ENCODE measurements at places on chromosomes 5 and 9.

GRCh38 chr5:33524476-33524875 is 83.7 kb downstream of the TARS1 start:
- DNase-seq, result no peak

DNA sequence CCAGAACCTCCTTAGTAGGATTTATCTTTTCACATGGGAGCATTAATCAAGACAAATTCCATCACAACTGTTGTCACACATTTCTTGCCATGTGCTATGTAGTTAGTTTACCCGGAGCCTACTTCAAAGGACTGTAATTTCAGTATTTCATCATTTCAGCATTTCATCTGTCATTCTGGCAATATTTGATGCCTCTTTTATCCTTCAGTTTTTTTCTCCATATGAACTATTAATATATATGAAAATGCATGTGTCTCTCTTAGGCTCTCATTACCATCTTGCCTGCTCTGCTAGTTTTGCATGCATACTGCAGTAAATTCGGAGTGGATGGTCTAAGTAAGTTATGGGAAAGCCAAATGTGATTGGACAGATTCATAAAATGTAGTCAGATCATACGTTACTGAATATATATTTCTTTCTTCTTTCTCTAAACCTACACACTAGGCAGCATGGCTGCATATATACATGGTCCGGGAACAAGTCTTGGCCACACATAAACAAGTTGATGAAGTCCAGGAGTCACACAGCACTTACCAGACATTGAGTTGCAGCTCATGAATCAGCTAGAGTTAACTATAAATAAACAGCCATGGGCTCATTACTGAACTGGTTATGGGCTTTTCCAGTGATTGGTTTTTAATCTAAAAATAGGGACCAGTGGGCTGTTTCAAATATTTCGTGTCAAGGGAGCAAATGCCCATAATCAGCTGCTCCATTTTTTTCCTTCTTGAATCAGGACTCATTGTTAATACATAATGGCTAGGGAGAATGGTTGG is 46.6 kb downstream of the SPATA31D1 start:
- no peak for DNase-seq

GRCh38 chr9:16551692-16552091 is 318.8 kb downstream of the BNC2 start:
- DNase-seq, result no peak

- DNase-seq, result no peak
These were observed 23.3 kb downstream of the SAR1B start for GRCh38 chr5:134609232-134609851.

GRCh38 chr9:70902171-70902570 is 219.2 kb downstream of the TRPM3 start:
- DNase-seq, result no peak

DNA sequence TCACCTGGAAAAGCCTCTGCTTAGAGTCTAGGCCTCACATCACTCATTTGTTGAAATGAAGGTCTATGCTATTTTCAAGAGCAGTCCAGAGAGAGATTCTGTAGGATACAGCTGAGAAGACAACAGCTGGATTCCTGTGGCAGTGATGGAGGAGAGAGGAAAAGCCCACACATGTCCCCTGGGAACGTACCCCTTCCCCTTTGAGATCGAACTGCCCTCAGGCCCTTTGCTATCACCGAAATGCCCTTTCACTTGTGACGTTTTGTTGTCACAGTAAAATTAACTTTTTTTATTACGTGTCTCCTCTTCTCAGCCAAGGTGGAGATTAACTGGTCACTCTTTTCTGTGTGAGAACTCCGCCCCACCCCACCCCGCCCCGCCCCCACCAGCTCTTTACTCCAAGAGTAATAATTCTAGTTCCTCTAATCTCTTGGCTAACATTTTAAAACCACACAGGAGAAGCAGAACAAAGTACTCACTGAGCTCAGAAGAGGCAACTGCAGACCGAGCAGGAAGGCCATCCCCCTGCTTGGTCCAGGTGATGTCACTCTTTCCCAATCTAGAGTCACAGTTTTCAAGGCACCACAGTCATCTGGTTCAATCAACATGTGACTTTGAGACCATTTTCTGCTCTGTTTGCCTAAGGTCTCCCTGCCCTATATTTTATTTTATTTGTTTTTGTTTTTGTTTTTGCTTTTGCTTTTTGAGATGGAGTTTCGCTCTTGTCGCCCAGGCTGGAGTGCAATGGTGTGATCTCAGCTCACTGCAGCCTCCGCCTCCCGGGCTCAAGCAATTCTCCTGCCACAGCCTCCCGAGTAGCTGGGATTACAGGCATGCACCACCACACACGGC is 105.6 kb downstream of the SUSD1 start:
- DNase-seq, result no peak

DNA sequence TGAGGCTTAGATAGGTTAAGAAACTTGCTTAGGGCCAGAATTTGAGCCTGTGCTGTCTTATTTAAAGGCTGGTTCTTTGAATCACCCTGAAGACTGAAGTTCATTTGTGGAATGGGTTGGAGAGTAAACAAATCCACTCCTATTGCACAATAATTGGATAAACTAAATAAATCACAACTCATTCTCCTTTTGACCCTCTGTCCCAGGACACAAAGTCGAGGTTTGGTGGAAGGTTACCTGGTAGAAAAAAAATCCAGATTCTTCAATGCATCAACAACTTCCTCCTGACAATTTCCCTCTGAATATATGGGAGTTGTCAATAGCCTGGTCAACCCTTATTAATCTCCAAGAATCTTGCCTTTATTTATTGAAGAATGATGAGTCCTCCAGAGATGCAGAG is 28.9 kb downstream of the TBC1D2 start:
- DNase-seq, result no peak

- DNase-seq, result no peak
These were observed 673.2 kb downstream of the CDH18 start for GRCh38 chr5:19314840-19315239.

DNA sequence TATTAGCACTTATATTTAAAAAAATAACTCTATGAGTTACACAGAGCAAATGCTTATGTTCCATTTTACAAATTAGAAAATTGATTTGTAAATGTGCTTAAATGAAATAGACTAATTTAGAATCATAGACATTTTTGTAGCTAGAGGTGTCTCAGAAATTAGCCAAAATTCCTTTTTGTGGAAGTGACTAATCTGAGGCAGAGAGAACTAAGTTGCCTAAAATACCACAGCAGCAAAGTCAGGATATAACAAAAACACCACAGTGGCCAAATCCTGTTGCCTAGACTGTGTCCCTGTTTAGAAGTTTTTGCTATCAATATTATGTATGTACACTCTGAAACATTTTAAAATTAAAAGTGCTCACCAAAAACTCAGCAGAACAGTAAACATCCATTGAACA is 18.7 kb downstream of the ADAMTSL1 start:
- no peak for DNase-seq

DNA sequence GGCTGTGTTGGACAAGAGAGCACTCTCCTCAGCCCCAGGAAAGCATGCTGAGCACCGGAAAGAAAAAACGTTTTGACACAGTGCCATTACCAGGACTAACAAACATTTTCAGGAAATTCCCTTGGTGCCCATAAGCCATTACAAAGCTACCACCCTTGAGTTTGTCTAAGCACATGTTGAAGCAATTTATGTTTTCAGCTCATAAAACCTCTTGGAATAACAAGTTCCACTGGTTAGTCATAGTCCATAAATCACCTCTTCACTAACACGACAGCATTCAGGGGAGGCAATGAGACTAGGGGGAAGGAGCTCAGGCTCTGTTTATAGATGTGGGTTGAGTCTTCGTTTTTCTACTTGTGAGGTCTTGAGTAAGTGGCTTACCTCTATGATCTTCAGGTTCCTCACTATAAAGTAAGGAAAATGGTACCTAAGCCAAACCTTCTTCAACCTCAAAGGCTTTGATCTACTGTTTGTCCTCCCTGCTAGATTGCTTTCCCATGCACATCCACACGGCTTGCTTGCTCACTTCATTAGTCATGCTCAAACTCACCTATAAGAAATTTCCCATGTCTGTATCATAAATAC is 65.4 kb downstream of the DRD1 start:
- no peak for DNase-seq

- DNase-seq, result no peak
These were observed 1.1 kb downstream of the POU4F3 start for GRCh38 chr5:146339715-146340259.

DNA sequence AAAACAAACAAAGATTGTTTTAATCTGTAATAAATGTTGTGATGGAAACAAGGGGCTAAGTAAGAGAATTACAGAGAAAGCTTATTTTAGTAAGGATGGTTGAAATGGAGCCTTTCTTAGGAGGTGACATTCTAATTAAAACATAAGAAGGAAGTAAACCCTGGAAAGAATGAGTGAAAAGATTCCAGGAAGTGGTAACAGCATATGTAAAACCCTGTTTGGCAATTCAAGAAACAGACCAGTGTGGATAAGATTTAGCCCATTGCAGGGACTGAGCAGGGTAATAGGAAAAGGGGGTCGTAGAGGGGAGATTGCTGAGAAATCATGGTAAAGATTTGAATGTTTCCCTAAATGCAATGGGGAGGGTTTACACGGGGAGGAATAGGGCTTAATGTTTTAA is 21.6 kb upstream of the PIP5K1B start:
- DNase-seq, result no peak

GRCh38 chr5:82882316-82882715 is 194.9 kb downstream of the TMEM167A start:
- no peak for DNase-seq

GRCh38 chr9:131398204-131398603 is 4.3 kb downstream of the PRRC2B start:
- no peak for DNase-seq
